Calu3 (cell line): ENCODE measurements at places on chromosomes 3 and 15.

DNA sequence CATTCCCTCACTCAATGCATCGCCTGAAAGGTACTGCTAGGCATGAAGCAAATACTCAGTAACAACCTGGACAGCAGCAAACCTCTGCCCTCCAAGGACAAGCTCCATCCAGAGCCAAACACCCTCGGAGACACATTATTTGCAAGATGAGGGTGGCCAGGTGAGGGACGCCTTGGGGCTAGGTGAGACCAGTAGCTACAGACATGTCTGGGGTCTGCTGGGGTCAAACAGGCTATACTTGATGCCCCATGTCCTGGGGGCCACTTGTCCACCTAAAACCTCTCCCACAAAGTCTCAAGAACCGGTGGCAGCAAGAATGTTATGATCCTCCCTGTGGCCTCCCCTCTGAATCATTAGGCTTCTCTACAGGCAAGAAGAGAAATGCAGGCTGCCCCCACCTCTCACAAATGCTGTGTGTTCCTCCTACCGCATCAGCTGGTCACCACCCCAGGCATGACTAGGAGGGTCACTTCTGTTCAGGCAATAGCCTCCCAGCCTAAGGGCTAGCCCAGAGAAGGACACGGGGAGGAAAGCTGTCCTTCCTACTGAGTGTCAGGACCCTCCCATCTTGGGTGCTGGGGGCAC, 54.3 kb downstream of the TBC1D2B start:
- H3K4me3 ChIP-seq: no peak overlapping the region
- H3K27ac ChIP-seq: no peak overlapping the region
- H3K36me3 ChIP-seq: peaks cover 3% of the 10 kb centered on the region
- no peak for DNase-seq
- no peaks in the 10 kb centered on the region for H3K4me1 ChIP-seq

DNA sequence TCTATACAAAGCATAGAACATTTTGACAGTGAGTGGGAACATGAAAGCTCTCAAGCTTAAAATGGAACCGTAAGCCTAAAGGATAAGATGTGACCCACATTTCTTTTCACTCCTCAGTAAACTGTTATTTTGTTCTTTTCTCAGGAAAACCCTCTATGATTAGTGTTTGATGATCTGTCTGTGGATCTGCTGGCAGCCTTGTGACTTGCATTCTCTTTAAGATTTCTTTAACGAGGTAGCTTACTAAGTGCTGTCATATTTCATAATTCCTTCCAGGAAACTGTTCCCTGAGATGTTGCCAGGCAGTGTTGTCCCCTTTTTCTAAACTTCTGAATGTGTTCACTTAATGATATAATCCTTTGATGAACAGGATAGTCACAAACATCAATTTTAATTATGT, 167.6 kb downstream of the PYDC2 start:
- no peak for DNase-seq
- no peak overlapping the region for H3K27ac ChIP-seq
- no peaks in the 10 kb centered on the region for H3K36me3 ChIP-seq

GRCh38 chr3:150293401-150294001, 114.6 kb upstream of the TSC22D2 start:
- H3K4me1 ChIP-seq: peaks cover 26% of the 10 kb centered on the region
- no peaks in the 10 kb centered on the region for H3K27me3 ChIP-seq
- H3K36me3 ChIP-seq: no peaks in the 10 kb centered on the region
- no peak overlapping the region for H3K4me3 ChIP-seq

DNA sequence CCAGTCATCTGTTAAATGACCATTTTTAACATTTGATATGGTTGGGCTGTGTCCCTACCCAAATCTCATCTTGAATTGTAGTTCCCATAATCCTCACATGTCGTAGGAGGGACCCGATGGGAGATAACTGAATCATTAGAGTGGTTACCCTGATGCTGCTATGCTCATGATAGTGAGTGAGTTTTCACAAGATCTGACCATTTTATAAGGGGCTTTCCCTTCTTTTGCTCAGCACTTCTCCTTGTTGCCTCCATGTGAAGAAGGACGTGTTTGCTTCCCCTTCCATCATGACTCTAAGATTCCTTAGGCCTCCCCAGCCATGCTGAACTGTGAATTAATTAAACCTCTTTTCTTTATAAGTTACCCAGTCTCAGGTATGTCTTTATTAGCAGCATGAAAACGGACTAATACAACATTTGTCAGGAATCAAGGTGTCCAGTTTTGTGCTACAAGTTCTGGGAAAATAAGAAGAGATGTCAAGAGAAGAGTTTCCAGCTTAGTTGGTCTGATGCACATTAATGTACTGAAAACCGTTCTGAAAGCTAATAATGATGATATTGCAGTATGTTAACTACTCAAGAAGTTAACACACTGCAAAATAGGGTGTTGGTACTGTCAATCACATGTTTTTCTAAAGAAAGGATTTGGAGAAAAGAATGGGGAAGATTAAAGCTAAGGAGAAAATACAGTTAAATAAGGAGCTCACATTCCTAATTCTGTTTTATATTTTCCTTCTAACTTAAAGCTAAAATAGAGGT, 67.9 kb downstream of the ATP8B4 start:
- H3K36me3 ChIP-seq: no peaks in the 10 kb centered on the region
- H3K4me1 ChIP-seq: no peaks in the 10 kb centered on the region
- H3K4me3 ChIP-seq: no peak overlapping the region
- H3K27me3 ChIP-seq: no peaks in the 10 kb centered on the region
- no peak overlapping the region for H3K27ac ChIP-seq
- no peak for DNase-seq
